AML-193 (cell line): ENCODE measurements at places on chromosomes 1 and 21.
A peak's percentile ranks its signal among the peaks of the same experiment; 100 is the strongest.

- DNase-seq: no peak
These were observed 35.4 kb upstream of the RAB3GAP2 start for GRCh38 chr1:220307607-220308006.

DNA sequence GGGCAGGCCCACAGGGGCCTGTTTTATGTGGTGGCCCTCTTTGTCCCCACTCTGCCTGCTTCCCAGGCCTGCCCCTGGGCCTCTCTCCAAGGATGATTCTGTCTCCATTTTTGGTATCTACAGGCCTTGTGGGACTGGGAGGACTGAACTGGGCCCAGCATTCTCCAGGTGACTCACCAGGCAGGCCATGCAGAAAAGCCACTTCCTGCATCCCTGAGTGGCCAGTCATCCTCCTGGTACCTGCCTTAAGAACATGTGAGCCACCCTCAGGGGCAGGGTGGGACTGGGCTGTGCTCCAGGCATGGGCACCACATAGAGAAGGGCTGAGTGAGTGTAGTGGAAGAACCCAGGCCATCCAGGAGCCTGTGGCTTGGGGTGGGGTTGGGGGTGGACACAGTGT lies 20.0 kb upstream of the BCAR3 start:
- no peak for DNase-seq

- DNase-seq: no peak
These were observed 42.8 kb upstream of the KRTAP11-1 start for GRCh38 chr21:30924146-30924700.

DNA sequence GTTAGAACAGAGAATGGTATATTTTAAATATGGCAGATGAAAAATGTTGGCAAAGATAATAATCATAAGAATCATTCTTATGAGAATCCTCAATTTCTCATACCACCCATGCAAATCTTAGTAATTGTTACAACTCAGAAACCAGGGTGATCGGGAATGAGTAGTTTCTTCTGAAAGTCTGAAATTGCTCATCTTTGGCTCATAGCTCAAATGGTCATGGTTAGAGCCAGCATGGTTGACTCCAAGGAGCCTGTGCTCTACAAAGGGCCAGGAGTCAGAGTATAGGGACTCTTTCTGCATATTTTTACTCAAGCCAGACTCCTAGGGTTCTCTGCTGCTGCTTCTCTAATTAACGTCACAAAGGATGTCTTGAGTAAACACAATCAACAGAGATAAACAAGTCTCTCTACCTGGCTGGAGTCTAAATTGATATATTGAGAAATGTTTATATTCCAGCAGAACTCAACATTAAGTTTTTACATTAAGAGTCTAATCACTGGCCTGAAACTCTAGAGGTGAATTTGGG lies 1.9 kb upstream of the ETV3 start:
- no peak for DNase-seq

DNA sequence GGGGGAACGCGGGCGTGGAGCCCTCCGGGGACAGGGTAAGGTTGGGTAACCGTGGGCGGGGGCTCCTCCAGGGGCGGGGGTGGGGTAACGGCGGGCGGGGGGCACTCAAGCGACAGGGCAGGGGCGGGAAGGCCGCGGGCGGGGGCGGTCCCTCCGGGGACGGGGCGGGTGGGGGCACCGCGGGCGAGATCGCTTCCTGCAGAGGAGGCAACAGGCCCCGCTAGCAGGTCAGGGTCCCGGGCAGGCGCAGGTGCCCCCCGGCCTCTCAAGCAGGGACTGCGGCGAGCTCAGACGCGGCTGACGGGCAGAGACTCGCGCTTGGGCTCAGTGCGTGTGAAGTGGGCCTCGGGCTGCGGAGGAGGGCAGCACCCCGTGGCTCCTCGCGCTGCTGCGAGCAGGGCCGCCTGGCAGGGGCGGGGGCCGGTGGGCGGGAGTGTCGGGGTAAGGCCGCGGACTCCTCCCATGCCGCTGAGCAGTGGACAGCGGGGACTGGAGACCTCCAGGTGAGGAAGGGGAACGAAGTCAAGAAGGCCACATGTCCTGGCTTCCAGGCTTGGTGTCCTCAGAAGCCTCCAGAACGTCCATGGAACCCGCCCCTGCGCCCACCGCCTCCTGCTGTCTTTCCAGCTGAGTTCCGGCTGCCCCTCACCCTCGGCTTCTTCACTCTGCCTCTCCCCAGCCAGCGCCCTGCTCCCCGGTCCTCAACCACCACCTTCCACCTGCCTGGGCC lies 627 bp upstream of the GNB1 start:
- peak; percentile 21 for DNase-seq
